Activated gamma-delta T cell (primary cell): ENCODE measurements at places on chromosomes 4 and X.

DNA sequence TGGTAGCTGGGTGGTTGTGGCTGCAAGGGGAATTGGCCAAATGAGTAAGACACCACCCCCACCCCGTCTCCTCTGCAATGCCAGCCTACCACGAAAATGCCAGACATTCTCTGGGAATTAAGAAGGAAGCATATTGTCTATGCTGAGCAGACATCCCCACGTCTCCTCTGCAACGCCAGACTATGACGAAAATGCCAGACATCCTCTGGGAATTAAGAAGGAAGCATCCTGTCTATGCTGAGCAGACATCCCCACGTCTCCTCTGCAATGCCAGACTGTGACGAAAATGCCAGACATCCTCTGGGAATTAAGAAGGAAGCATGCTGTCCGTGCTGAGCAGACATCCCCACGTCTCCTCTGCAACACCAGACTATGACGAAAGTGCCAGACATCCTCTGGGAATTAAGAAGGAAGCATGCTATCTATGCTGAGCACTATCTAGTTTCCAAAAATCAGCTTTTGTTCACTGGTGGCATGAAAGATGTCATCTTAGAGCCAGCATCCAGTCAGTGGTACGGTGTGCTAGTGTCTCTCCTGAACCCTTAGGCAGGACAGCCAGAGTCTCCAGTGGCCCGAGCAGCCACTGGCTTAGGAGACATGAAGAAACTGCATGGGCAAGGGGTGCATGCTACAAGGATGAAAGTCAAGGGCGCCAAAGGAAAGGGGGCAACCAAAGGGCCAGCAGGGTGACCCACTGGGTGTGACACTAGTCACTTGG is 339.8 kb upstream of the FRG1 start:
- no peak for DNase-seq

DNA sequence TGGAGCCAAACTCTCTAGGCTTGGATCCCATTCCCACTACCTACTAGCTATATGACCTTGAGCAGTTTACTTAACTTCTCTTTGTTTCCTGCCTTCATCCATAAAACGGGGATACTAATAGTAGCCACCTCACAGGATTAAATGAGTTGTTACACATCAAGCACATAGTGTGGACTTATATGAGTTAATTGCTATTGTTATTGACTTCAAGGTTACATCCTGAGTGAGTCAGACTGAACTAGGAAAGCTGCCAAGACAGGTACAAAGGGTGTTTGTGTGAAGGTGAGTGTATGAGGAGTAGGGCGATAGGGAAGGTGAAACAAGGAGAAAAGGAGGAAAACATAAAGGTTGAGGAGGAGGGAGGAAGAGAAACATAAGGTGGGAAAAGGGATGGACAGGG is 32.2 kb downstream of the TFDP3 start:
- DNase-seq: no peak

GRCh38 chrX:139290310-139290709 is 240.2 kb upstream of the F9 start:
- DNase-seq: no peak

DNA sequence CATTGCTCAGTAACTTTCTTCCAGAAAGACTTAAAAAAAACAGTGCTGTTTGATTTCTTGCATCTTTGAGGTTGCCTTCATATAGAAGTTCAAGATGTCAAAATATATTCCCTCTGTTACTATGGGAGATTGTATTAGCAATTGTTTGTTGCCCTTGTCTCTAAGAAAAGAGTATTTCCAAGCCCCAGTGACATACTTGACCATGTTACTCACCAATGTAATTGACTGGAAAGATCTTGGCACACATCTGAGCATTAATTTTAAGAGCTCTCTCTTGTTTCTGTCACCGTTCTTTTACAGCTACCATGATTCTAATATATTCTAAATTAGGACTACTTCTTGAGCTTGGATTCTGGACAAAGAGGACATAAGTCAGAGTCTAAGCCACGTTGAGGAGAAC is 902.7 kb upstream of the EPHA5 start:
- DNase-seq: no peak

GRCh38 chr4:6178757-6179156 is 21.6 kb downstream of the JAKMIP1 start:
- DNase-seq: no peak

GRCh38 chrX:129784371-129784770 is 4.6 kb downstream of the SASH3 start:
- no peak for DNase-seq
